ENCODE measurements at places on chromosomes 11 and 22.

GRCh38 chr22:47335460-47335859 is 573.0 kb downstream of the TBC1D22A start:
- DNase-seq: no peak

DNA sequence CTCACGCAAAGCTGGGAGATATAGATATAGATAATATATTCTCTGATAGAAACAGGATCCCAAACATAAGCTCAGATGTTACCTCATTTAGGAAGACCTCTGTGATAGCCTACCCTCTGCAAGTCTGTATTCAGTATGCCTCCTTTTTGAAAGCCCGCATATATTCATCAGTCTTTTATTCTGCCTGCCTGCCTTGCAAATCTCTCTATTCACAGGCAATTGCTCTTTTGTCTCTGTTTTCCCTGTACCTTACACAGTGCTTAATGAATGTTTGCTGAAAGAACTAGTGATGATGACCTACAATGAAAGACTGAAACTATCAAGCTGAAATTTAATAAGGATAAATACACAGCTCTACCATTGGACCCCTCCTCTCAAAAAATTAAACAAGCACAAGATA is 18.4 kb downstream of the DEUP1 start:
- DNase-seq: no peak

DNA sequence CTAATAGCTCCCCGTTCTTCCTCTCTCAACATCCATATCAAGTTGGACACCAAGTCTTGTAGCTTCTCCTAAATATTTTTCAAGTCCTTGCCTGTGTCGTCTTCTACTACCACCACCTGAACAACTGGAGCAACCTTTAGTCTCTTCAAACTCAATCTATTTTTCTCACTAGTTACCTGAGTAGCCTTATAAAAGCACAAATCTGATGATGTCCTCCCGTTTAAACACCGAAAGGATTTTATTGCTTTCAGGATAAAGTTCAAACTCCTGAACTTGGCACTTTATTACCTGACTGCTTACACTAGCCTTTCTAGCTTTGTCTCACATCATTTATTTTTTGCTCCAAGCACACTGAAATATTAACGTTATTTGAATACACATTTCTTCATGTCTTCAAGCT is 1.3 kb upstream of the PAK1 start:
- DNase-seq: no peak

- no peak for DNase-seq
Observed at GRCh38 chr11:15145615-15146014, 30.9 kb downstream of the INSC start.

- DNase-seq: no peak
Observed at GRCh38 chr11:9285850-9286587, 20.9 kb upstream of the DENND5A start.

DNA sequence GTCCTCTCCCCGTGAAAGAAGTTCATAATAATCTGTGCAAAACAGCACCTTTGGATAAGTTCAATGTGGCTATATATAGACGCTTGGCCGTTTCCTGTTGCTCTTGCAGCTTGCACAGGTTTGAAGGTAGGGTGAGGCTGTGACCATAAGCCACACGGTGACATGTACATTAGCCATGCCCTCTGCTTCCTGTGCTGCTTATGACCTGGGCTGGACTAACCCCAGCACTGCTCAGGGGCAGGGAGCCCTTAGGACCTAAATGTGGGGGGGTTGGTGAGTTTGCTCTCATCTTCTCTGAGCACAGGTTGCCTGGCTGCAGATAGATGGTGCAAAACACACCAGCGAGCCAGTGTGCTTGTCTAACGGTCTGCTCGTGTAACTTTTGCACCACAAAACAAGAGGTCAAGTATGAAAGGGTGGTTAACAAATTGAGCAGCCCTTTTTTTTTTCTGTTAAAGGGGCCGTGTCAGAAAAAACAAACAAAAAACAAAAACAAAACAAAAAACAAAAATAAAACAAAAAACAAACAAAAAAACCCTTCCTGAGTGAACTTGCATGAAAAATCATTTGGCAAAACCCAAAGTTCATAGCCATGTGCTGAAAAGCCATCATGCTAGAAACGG is 37.3 kb downstream of the FLI1 start:
- DNase-seq: peak; percentile 43

GRCh38 chr11:6414874-6415328 is 4.0 kb downstream of the APBB1 start:
- DNase-seq: no peak

GRCh38 chr11:72848846-72849466 is 34.7 kb downstream of the ATG16L2 start:
- peak; percentile 62 for DNase-seq

GRCh38 chr11:97548280-97548679 is 1158.5 kb downstream of the JRKL start:
- no peak for DNase-seq

DNA sequence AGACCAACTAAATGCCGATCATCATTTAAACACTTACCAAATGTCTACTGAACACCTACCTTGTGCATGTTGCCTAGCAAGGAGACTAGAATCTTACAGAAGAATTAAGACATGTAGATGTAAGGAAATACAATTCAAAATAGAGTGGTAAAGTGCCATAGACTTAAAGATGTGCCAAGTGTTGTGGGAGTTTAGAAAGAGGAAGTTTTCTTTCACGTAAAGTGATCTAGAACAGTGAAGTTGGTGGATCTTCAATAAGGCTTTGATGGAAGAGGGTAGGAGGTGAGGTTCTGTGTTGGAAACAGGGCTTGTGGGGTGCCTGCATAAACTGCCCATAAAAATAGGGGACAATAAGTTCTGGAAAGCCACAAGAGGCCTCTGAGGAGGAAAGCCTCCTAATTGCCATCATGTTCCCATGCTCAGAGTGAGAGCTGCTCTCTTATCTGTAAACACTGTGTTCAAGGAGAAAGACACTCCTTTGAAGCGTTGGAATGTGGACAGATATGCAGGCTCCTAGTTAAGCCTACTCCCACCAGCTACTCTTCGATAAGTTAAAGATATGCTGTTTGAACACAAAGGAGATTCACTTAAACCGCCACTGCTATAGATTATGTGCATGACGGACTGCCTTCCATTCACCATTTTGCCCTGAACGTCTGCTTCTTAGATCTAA is 66.7 kb downstream of the HSD17B12 start:
- no peak for DNase-seq

DNA sequence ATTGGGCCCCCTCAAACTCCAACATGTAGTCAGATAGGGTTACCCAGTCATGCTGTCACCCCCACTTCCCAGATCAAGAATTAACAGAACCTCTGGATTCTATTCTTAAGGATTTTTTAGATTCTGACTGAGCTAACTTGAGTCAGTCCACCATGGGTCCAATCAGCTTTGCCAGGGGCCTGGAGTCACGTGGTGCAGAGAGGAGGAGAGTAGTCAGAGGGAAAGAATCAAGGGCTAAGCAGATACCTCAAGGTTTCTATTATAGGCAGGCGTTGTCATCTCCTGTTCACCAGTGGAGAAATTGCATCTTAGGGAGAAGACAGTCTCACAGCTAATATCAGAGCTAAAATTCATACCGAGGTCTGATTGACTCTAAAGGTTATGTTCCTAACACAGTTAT is 28.2 kb downstream of the FZD4 start:
- DNase-seq: no peak

- DNase-seq: no peak
Observed at GRCh38 chr11:2097998-2098690, 41.0 kb downstream of the IGF2 start.

DNA sequence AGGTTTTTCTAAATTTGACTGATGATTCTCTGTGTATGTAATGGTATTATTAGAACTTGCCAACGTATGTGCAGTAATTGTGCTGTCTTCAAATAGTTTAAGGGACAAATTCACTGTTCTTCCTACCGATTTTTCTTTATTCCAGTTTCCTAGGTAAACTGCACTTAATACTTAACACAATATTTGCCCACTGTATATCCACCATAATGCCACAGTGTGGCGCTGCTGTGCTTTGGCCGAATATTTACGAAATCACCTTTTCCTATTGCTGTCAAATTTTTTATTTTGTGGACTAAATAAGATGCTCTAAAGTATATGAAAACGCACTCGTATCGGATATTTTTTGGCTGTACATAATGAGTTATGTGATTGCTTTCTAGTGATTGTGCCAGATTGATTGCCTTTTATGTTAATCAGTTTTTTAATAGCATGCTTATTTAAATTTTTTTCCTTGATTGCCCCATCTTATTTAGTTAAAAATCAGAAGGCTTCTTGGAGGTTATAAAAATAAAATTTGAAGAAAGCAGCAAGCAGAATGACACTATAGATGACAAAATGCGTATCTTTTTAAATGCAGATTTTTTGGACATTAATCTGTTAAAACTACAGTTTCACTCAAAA is 10.5 kb downstream of the AASDHPPT start:
- peak; percentile 50 for DNase-seq

- DNase-seq: no peak
Observed at GRCh38 chr11:65429068-65429681, 6.6 kb downstream of the NEAT1 start.

- DNase-seq: no peak
Observed at GRCh38 chr11:33881651-33882503, 10.0 kb downstream of the LMO2 start.

DNA sequence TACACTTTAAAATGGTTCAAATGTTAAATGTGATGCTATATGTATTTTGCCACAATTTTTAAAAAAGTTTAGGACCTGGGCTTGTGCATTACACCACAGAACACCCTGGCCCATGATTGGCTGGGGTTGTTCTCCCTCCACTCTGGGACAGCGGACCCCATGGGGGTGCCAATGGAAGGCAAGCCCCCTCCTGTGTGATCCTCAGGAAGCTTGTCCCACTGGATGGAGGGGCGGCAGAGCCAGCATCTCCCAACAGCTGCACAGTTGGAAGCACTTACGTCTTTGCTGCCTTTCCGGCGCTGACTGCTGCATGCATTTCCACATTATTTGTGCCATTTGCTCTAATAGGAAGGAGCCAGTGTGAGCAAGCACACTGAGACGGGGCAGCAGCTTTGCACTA is 196.5 kb downstream of the SHANK2 start:
- DNase-seq: no peak

DNA sequence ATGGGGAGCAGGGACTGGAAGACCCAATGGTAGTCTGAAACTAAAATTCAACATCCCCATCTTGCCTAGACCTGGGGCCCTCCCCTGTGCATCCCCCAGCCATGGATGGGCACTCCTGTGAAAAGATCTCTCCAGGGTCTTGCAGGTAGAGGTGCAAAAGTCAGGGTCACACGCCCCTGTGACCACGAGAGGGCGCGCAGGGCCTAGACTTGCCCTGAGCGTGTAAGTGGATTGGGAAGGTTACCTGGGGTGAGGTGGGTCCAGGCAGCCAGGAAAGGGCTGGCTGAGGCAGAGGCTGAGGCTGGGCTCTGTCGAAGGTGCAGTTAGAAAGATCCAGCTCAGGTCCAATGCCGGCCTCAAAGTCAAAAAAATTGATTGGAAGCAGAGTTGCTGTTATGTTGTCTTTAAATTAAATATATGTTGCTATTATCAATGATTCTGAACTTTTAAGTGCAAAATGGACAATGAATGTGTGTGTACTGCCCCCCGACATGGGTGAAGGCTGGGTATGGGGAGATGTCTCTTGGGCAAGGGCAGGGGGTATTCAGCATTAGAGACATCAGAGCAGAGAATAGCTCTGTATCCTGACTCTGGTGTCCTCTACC is 4.8 kb upstream of the POU2F3 start:
- DNase-seq: peak; percentile 17

DNA sequence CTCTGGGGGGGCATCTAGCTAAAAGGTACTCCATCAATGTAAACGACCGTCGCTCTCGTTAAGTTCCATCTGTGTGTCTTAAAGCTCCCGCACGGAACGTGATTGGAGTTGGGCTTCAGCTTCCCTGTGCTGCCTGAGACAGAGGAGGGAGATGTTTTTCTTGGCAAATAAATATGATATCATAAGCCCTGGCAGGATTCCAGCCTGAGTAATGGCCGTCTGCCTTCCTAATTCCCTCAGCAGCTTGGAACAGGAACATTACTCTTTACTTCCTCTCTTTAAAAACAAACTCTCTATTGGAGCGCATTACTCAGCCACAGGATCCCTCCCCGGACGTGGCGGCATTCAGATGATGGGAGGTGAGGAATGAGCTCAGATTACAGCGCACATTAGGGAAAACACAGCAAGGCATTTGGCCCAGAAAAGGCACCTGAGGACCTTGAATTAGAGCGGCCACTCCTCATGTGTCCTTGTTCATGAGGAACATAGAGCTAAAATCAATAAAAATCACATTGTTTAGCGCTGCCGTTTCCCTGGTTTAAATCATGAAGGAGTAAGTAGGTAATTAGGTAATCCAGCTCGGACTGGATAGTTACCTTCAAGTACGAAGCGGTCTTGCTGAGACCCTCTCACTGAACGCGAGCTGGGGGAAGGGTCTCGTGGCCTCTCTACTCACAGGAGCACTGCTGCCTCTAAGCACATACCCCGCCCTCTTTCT is 230.4 kb downstream of the ST3GAL4 start:
- DNase-seq: no peak

DNA sequence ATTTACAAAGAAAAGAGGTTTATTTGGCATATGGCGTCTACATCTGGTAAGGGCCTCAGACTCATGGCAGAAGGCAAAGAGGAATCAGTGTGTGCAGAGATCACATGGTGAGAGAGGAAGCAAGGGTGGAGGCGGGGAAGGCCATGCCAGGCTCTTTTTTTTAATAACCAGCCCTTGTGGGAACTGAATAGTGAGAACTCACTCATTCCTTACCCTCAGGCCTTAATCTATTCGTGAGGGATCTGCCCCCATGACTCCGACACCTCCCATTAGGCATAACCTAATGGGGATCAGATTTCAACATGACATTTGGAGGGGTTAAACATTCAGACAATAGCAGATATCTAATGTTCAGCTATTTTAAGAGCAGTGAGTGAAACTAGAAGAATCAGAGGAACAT is 55.7 kb downstream of the ATM start:
- DNase-seq: no peak

- DNase-seq: no peak
Observed at GRCh38 chr22:39233710-39234471, 10.9 kb downstream of the PDGFB start.

- no peak for DNase-seq
Observed at GRCh38 chr11:35330156-35330889, 89.0 kb downstream of the SLC1A2 start.

- no peak for DNase-seq
Observed at GRCh38 chr22:47175151-47176025, 412.9 kb downstream of the TBC1D22A start.

- DNase-seq: peak; percentile 50
Observed at GRCh38 chr22:23216461-23217170, 36.3 kb downstream of the BCR start.

DNA sequence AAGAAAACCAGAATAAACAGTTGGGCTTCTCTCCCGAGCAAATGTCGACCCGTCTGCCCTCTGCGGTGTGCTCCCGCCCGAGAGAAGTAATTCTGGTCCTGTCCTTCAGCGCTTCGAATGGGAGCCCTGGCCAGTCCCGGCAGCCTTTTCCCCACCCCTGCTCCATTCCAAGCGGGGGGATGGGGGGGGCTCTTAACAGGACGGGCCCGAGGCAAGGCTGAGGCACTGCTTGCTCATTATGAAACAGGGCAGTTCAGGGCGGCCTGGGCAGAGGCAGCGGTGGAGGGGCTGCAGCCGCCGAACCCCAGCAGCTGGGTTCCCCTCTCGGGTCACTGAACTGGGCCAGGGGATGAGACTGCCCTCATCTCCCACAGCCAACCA is 9.1 kb downstream of the BACE1-AS start:
- no peak for DNase-seq
